ENCODE measurements at places on chromosomes 2 and 18.

DNA sequence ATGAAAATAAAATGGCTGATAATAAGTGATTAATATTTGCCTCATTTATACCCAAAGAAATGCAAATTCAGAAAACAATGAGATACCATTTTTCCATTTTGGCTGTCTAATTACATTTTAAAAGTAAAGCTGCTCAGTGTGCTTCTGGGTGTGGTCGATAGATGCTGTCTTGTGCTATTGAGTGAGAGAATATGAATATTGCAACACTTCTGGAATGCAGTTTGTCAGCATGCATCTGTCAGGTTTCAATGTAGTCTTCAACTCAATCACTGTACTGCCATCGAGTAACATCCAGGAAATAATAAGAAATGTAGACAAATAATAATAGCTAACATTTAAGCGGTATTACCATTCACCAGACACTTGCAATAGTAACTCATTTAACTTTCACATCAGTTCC lies 3.9 kb downstream of the IL18R1 start:
- DNase-seq: no peak

DNA sequence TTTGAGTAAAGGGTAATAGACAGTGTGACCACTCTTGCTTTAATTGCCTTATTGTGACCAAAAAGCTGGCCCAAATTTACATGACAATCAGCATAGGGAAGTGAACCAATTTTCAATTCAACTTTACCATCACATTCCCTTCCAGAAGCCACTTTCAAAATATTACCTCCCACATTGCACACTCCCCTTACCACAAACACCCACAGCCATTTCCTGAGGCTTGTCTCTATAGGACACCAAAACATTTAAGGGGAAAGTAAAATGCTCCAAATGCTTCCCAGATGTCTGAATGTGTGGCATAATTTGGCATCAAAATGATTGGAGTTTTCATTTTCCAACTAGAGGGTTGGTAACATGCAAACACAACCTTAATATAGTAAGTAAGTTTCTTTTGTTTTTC lies 616.1 kb downstream of the SLC4A3 start:
- DNase-seq: no peak

DNA sequence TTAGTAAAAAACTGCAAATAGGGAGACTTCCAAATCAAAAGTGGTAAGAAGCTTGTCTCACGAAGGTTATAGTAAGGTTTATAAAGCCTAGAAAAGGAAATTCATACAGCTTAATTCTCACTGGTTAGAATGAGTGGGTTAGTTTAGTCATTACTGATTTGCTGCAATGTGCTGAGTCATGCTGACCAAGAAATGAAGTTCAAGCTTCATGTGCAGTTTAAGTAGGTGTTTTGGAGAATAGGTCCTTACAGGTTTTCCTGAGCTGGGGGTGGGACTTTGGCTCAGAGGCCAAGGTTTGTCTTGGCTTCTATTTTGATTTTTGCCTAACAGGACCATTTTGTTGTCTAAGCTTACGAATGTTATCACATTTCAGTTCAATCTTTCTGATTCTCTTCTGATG lies 15.1 kb downstream of the CLIP4 start:
- DNase-seq: no peak

- DNase-seq: no peak
Observed at GRCh38 chr2:135546436-135546835, 15.2 kb downstream of the R3HDM1 start.

- DNase-seq: no peak
Observed at GRCh38 chr18:48193521-48194492, 215.4 kb downstream of the ZBTB7C start.

DNA sequence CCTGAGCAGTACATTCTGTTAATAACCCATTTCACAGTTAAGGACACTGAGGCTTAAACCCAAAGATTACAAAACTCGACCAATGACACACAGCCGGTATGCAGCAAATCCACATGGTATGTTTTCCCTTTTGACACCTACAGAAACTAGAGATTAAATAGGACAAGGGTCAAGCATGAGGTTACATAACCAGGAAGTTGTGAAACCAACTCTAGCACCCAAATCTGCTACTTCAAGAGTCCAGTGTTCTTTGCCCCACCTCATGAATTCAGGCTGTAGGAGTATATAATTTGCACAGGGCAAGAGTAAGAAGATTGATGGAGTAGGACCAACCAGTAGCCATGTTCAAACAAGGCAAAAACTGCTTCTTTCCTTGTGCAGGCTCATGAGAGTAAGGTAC lies 249.8 kb downstream of the BCL11A start:
- no peak for DNase-seq

GRCh38 chr2:222479859-222480258 lies 55.5 kb downstream of the SGPP2 start:
- no peak for DNase-seq

DNA sequence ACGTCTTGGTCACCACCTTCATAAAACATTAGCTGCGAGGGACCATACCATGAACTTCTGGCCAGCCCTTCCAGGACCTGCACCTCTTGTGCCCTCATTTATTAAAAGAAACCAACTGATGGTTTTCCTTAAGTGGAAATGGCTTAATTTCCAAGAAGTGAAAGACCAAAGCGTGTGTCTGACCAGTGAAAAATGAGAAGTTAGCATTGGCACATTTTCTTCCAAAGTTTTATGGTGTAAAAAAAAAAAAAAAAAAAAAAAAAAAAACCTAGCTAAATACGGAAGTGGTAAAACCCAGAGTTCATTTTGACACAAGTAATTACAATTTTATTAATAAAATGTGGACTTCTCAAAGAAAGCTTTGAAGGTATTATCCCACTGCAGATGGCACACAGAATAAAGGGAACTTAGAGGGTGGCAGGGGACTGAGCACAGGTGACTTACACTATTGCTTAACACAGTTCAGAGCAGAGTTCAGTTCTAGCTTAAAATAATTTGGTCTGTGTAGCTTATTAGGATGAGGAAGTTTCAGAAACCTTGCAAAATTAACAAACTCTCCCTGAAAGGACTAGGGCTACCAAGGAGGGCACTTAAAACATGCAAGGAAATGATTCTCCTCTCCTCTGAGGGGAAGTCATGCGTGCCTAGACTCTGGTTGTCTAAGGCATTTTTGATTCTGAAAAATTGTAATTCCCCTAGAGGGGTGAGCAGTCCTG lies 42.2 kb upstream of the EPG5 start:
- no peak for DNase-seq

DNA sequence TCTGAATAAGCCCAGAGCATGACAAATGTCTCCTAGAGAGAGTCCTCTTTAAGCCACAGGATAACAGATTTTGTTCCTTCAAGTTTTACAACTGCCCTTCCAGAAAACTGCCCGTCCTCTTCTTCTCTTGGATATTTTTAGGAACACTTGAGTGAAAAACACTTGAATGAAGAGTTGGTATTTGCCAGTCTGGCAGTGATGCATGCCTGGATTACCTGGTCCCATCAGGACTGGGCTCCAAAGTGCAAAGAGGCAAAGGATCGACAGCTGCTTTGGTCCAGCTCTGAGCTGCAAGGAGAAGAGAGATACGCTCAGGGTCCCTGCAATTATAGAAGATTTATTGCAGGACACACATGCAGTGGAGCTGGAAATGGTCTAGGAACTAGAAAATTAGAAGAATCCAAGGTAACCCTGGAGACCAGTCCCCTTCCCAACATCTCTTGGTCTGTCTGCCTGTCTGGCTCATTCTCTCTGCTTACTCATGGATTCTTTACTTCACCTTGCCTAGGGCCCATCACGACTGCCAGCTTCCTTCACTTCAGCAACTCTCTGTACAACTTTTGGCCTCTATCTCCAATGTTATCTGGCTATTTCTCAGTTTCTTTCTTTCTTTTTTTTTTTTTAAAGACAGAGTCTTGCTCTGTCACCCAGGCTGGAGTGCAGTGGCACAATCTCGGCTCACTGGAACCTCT lies 112.1 kb upstream of the SIX2 start:
- no peak for DNase-seq

GRCh38 chr2:103669531-103669930 lies 907.7 kb downstream of the TMEM182 start:
- DNase-seq: no peak

DNA sequence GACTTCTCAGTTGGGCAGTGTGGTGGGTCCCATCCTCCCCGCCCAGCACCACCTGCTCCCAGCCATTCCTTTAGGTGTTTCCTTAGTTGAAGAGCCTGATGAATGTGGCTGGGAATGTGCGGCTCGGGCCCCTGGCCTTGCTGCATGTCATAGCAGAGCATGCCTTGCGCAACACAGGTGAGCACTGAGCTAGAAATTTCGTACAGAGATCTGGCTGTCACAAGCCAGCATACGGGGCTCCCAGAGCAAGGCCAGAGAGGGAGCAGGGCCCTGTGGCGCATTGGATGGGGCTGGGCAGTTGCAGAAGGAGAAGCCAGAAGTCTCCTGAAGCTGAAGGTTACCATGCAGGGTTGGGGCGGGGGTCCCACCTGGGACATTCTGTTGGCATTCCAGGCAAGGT lies 129.7 kb downstream of the WDSUB1 start:
- no peak for DNase-seq

GRCh38 chr2:8517850-8518498 lies 163.9 kb upstream of the ID2 start:
- DNase-seq: no peak

DNA sequence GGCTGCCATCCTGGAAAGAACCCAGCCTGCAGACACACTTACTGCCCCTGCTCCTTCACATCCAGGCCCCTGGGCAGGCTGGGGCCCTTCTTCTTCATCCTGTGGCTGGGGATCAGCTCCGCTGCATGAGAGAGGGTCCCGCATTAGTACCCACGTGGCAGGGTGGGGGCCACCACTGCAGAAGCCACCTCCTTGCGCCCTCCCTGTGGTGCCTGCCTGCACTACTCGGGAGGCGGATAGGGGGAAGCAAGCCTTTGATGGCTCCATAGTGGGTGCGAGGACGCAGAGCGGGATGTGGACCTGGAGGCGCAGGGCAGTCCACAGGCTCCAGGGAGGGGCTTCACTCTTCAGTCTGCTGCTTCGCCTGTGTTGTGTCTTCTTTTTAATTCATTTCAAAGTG lies 46.7 kb downstream of the GPC1 start:
- DNase-seq: no peak

DNA sequence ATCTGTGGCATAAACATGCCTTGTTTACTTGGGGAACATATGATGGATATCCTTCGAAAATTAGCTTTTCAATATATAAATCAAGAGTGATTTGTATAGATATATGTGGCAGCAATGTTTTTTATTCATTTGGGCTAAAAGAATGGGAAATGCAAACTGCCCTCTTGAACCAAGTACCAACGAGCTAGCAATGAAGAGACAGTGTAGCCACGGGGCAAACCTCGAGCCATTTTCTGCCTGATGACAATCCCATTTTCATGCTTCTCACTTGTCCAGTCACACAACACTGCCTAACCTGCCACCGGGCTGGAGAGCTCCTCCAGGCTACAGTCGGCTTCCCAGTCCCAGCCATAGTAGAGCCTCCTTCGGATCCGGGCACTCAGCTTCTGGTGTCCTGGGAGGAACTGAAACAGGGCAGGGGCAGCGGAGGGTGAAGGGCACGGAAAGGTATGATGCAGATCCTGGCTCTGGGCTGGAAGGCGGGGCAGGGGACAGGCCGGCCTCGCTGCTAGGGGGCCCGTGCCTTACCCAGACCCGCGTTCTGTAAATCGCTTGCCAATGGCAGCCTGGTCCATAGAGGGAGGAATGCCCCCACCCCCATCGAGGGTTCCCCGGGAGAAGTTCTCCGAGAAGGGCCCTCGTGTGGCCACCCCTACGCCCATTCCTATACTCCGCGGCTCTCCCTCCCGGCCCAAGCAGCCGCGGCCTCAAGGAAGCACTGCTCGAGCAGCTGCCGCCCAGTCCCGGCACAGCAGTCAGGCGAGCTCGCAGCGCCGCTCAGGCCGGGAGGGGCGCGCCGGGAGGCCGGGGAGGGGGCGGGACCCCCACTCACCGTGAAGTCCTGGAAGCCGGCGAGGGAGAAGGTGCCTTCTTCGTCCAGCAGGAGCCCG lies 552 bp downstream of the CNPPD1 start:
- no peak for DNase-seq

GRCh38 chr2:224523626-224524577 lies 61.3 kb downstream of the CUL3 start:
- no peak for DNase-seq

GRCh38 chr18:13366541-13366940 lies 148.0 kb downstream of the LDLRAD4 start:
- no peak for DNase-seq

- no peak for DNase-seq
Observed at GRCh38 chr2:28390746-28391563, 1.7 kb upstream of the FOSL2 start.

GRCh38 chr18:66616523-66616983 lies 12.7 kb upstream of the CDH19 start:
- DNase-seq: no peak

DNA sequence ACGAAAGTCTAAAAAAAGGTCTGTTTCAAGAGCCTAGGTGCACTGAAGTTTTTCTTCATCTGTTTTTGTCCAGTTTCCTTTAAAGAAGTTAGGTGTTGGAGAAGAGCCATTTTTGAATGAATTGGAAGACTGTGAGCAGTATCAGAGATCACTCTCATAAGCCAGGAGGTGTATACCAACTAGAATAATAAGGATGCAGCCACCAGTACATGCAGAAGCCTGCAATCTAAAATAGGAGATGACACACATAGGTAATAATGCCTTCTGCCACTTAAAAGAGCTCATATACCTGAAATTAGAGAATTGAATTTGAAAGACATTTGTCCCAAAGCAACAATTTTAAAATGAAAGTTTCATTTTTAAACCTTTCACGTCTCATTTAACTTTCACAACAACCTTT lies 81.7 kb downstream of the RBMS1 start:
- DNase-seq: no peak

DNA sequence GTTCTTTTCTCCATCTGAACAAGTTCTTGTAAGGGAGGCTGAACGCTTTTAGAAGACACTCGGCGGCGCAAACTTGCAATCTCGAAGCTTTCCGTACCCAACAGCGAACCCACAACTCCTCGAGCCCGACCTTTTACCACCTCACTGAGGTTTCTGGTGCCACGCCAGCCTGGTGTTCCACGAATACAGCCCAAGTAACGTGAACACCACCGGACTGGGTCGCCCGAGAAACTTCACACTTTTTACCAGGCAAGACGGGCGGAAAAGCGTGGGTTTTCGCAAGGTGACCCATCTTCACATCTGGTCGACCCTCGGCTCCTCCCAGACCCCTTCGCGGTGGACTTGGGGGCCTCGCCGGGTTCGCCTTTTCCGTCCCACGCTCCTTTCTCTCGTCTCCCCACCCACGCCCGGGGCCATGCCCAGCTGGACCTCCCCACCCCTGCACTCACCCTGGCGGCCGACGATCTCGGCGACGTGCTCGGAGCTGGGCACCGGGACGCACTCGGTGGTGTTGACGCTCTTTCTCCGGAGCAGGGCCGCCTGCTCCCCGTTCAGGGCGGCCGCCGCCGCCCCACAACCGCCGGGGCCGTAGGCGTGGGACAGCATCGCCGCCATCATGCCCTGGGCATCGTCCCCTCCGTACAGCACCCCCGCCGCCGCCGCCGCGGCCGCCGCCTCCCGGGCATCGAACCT lies 1.2 kb downstream of the MEX3C start:
- peak; percentile 31 for DNase-seq

GRCh38 chr2:12585784-12586183 lies 131.0 kb upstream of the TRIB2 start:
- DNase-seq: no peak
